HT-29 (cell line): ENCODE measurements at places on chromosomes 2 and 18.

- no peak for DNase-seq
These were observed 94.9 kb downstream of the MALT1 start for GRCh38 chr18:58766164-58766563.

DNA sequence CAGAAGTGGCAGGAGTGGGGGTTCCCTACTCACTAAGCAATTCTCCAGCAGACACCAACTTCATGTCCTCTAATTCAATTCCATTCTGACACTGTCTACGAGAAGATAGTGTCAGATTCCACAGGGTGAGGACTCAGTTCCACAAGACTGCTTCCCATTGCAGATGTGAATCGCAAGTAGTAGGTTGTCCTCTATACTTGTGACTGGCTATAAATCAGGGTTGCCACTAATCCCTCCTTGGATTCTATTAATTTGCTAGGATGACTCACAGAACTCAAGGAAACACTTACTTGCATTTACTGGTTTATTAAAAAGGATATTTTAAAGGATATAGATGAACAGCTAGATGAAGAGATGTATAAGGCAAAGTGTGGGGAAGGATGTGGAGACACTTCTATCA lies 184.1 kb upstream of the ACVR2A start:
- DNase-seq, result no peak

GRCh38 chr2:172535119-172535518 lies 20.8 kb upstream of the PDK1 start:
- no peak for DNase-seq

DNA sequence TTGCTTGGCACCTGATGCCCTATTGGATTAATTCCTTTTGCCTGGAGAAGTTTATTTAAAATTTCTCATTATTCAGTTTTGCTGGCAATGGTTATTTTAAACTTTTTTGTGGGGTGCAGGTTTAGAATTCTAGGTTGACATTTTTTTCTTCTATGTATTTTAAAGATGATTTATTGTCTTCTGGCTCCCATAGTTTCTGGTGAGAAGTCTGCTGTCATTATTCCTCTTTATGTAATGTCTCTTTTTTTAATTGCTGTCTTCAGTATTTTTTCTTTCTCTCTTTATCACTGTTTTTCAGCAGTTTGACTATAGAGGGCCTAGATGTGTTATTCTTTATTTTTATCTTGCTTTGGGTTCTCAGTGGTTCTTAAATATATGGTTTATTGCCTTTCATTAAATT lies 182.2 kb upstream of the STON1 start:
- DNase-seq, result no peak
